Ascending aorta (tissue), 2 donors: ENCODE measurements at places on chromosomes 1 and 21. TPM values are rescaled to one million over a fixed set of nuclear protein-coding genes. Genes with fewer than 3 reads are reported as not detected.

GRCh38 chr1:167095368-167095767 is 1.5 kb downstream of the STYXL2 start:
- no peak for DNase-seq
- H3K4me3 ChIP-seq, result no peak overlapping the region
- H3K27ac ChIP-seq, result no peak overlapping the region
- no peaks in the 10 kb centered on the region for H3K36me3 ChIP-seq
- no peaks in the 10 kb centered on the region for H3K27me3 ChIP-seq

OR2T6 gene
- not detected for total RNA-seq

- no peak overlapping the region for H3K4me3 ChIP-seq
- no peak for DNase-seq
- no peak overlapping the region for H3K27ac ChIP-seq
Measured at GRCh38 chr1:51863384-51863783, 15.1 kb downstream of the NRDC start.

DNA sequence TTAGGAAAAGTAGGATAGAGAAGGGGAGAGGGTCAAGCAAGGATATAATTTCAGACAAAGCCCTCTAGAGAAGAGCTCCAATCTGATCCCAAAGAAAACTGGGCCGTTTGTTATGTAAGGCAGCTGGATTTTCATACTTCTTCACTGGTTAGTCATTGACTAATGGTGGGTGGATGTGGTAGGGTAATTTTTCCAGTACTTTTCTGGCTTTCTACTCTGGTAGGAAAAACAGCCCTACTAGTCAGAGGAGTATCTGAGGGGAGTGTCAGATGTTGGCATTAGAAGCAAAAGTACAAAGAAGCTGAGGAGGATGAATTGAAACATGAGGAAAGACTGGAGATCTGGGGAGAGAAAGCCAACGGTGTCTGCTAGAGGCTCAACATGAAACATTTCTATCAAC is 145.3 kb downstream of the TNFSF18 start:
- H3K4me1 ChIP-seq, result no peaks in the 10 kb centered on the region
- H3K27ac ChIP-seq, result no peak overlapping the region
- no peaks in the 10 kb centered on the region for H3K27me3 ChIP-seq
- no peaks in the 10 kb centered on the region for H3K36me3 ChIP-seq

DNA sequence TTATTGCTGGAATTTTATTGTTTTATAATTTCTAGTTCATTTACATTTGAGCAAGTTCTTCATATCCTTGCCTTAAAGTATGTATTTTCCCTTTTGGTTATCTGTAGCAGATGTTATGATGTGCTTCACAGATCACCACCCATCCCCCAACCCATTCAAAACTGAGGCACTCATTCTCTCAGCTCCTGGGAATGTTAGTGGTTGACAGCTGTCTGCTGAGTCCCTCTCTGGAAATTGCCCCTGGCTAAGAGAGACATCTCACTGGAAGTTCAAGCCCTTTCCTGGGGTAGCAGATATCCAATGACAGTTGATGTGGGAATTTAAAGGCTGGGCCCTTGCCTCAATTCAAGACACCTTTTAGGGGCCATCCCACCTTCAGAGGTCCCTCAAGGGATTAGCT is 4.3 kb upstream of the DPYD start:
- H3K27ac ChIP-seq, result no peak overlapping the region
- no peak for DNase-seq
- no peaks in the 10 kb centered on the region for H3K27me3 ChIP-seq
- H3K36me3 ChIP-seq, result no peaks in the 10 kb centered on the region
- no peak overlapping the region for H3K4me3 ChIP-seq

DNA sequence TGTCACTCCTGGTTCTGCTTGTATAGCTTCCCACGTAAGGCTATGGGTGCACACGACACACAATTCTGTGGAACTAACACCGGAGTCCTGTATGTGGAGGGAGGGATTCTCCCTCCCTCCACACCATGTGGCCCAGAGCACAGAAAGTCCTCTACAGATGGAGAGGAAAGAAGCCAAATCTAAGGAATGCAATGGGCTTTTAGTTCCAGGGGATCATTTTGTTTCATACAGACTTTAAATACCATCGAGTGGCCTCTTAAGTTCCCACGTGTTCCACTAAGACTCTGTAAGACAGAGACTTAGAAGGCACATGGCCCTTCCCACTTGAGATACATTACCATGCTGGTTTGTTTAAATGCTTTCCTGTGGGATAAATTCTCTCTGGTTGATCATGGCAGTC is 156.0 kb downstream of the TGFB2 start:
- H3K27me3 ChIP-seq, result no peaks in the 10 kb centered on the region
- H3K27ac ChIP-seq, result no peak overlapping the region
- H3K4me3 ChIP-seq, result no peak overlapping the region
- no peak for DNase-seq
- no peaks in the 10 kb centered on the region for H3K4me1 ChIP-seq
- H3K36me3 ChIP-seq, result no peaks in the 10 kb centered on the region

GRCh38 chr1:46592823-46593222 is 11.2 kb downstream of the MKNK1 start:
- peaks cover 46% of the 10 kb centered on the region for H3K36me3 ChIP-seq
- no peaks in the 10 kb centered on the region for H3K4me1 ChIP-seq
- DNase-seq, result no peak
- H3K4me3 ChIP-seq, result no peak overlapping the region
- no peaks in the 10 kb centered on the region for H3K27me3 ChIP-seq

GRCh38 chr1:112636597-112637253 is 17.1 kb downstream of the CAPZA1 start:
- DNase-seq, result no peak
- no peak overlapping the region for H3K27ac ChIP-seq
- no peaks in the 10 kb centered on the region for H3K4me1 ChIP-seq
- H3K36me3 ChIP-seq, result no peaks in the 10 kb centered on the region
- no peaks in the 10 kb centered on the region for H3K27me3 ChIP-seq

ASCL5 gene
- not detected for total RNA-seq

OR2T33 gene
- not detected for total RNA-seq
